ENCODE measurements at places on chromosomes 3 and 15.

- DNase-seq, result no peak
Observed at GRCh38 chr3:32708672-32709283, 23.8 kb downstream of the CNOT10 start.

- DNase-seq, result peak; percentile 27
Observed at GRCh38 chr3:32175607-32176197, 62.8 kb upstream of the CMTM8 start.

DNA sequence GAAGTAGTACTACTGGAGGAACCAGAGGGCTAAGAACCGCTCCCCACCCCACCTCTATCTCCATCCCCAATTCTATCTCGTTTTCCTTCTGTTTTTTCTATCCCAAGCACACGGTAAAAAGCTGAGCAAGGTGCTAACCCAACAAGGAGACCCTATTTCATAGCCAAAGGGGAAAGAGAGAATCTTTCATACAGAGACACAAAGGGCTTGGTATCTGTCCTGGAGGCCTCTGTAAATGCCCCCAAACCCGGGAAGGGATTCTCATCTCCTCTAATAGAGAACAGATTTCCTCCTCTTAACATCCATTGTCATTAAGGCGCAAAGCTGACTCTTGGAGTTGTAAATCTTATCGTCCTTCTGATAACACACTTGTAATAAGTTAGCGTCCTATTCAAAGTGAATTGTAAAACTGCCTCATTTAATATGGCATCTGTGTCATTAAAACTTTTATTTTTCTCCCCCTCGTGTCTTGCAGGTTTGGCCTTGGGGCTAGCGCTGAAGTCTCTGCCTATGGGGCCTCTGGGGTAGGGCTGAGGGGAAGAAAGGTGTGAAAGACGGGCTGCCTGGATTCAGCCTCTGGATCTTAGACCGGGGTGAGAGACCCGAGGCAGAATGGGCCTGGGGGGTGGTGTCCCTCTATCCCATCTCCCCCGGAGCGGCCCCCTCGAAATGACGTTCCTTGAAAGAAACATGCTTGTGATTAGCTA is 12.1 kb downstream of the NR2F2 start:
- DNase-seq, result no peak

DNA sequence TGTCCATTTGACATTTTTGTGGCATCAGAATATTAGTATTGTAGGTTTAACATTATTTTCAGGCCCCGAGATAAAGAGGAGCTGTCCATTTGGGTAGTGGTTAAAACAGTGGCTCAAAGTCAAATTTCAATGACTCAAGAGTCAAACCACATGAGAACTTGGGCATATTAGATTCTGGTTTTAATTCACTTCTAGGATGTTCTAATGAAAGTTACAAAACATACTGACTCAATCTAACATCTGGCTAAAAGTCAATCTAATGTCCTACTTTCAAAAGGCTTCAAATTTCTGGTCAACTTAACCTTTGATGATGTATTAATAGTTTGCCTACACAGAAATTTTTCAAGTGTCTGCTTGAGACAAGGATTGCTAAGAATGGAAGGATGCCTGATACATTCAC is 112.4 kb downstream of the ABI3BP start:
- DNase-seq, result no peak

DNA sequence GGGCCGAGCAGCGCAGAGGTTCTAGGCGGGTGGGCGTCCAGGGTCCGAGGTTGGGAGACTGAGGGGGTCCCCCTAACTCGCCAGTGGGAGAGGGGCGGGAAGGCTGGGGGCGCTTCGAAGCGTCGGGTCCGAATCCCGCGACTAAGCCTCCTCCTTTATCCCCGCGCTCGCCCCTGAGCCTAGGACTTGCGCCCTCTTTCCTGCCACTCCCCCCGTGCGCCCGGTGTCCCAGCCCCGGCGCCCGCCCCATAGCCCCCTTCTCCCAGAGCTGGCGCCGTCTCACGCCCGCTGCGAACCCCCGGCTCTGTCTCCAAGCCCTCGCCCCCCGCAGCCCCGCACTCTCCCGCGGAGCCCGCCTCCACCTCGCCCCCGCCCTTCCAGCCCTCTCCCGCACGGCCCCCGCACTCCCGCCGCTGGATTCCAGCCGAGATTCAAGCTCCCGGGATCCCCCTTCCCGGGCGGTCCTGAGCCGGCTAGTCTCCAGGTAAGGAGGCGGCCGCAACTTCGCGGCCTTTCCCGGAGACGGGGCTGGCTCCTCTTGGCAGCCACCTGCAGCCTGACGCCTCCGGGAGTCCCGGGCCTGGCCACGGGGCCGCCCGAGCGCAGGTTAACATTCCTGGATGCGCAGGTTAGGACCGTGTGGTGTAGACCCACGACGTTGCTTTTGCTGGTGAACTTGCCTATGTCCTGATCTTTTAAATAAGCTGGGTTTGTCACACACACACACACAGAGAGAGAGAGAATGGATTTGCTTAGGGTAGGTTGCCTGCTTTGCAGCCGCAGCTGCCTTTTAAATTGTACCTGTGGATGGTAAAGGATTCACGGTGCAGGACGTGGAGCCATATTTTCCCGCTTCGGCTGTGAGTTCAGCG is 563 bp downstream of the PXYLP1 start:
- DNase-seq, result no peak
